HepG2 (cell line): ENCODE measurements at places on chromosomes 6 and 20. TPM values are rescaled to one million over a fixed set of nuclear protein-coding genes. Genes with fewer than 3 reads are reported as not detected.

Gene TSBP1
- total RNA-seq, result not detected in 2 replicates

Gene CLDN20
- not detected in 2 replicates for total RNA-seq

Gene IL17A
- not detected in 2 replicates for total RNA-seq

Gene RNASET2
- 22.4 and 44.6 TPM in 2 replicates for total RNA-seq

Gene SIRPG
- not detected in 2 replicates for total RNA-seq

Gene ITPA
- 101 and 103 TPM in 2 replicates for total RNA-seq

Gene B3GALT4
- total RNA-seq, result 0.27 TPM in 1 of 2 replicates, not detected in the other
